ENCODE measurements at places on chromosomes 5 and 9.

- DNase-seq = no peak
Measured at GRCh38 chr5:153831973-153832372, 206.7 kb downstream of the FAM114A2 start.

- no peak for DNase-seq
Measured at GRCh38 chr5:157778121-157778805, 34.8 kb downstream of the LSM11 start.

DNA sequence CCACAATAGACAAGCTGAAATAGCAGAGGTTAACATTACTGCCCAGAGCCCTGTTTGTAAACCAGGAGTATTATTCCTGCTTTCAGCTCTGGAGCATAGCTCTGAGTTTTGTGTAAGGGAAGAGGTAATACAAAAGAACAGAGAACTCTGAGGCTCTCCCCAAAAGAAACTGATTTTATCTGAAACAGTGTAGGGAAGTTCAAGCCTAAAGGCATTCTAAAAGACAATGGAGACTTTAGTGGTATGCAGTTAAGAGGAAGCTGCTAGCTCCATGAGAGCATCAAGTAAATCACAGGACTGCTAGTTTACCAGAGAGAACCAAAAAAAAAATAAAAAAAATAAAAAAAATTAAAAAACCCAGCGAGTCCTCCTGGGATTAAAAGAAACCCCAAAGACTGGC, 146.6 kb upstream of the PCSK5 start:
- no peak for DNase-seq

- DNase-seq = no peak
Measured at GRCh38 chr5:172523146-172523745, 68.9 kb upstream of the SH3PXD2B start.

- DNase-seq = no peak
Measured at GRCh38 chr5:111469903-111470302, 42.4 kb downstream of the STARD4 start.

DNA sequence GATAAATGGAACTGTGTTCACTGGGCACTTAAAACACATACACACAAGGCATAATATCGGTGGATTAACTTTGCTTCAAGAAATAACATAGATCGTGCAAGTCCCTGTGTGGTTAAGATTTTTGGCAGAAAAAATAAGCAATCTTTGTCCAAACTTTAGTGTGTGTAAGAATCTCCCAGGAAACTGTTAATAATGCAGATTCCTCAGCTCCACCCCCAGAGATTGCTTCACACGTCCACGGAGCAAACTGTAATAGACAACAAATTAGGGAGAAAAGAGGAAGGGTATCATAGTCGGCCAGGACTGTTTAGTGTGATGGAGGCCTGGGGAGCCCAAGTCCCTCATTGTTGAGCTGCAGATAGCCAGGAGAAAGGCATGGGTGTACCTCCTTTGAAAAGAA, 84.8 kb downstream of the PJA2 start:
- DNase-seq = no peak

- DNase-seq = no peak
Measured at GRCh38 chr9:76451234-76451633, 7.7 kb upstream of the GCNT1 start.
